Erythroblast (primary cell): ENCODE measurements at places on chromosomes 6 and 20.

DNA sequence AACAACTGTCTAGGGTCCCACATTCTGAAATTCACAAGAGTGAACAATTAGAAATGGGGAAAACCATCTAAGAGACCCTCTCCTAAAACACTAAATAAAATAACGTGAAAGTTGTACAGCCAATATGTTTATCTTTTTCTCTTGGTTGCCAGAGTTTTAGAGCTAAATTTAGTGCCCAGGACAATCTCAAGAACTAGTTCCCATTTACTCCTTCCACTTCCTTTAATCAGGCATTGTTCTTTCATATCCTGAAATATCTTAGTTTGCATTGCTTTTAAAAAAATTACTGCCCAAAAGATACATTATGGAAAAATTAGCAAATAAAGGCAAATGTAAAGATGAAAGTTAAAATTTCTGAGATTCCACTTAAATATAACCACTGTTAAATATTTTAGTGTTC is 33.1 kb upstream of the UBR2 start:
- DNase-seq = no peak

GRCh38 chr6:35243386-35243958 is 16.1 kb upstream of the ZNF76 start:
- no peak for DNase-seq

DNA sequence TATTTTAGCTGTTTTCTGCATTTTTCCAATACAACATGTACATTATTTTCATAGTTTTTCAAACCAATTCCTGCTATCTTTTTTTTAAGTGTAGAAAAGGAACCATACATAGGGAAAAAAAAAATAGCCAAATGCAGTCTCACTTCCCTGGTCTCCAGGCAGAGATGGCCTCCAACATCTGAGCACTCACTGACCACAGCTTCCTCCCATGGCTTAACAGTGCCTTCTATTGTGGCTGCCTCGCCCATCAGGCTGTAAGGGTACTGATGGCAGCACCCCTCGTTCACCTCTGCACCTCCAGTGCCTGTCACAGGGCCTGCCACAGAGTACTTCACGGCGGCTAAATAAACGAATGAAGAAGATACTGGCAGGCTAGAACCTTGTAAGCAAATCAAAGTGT is 591.1 kb downstream of the PTPRT start:
- no peak for DNase-seq

- DNase-seq = no peak
Observed at GRCh38 chr20:4929686-4930397, 71.5 kb downstream of the SLC23A2 start.

- no peak for DNase-seq
Observed at GRCh38 chr6:36715469-36715868, 17.8 kb downstream of the RAB44 start.

DNA sequence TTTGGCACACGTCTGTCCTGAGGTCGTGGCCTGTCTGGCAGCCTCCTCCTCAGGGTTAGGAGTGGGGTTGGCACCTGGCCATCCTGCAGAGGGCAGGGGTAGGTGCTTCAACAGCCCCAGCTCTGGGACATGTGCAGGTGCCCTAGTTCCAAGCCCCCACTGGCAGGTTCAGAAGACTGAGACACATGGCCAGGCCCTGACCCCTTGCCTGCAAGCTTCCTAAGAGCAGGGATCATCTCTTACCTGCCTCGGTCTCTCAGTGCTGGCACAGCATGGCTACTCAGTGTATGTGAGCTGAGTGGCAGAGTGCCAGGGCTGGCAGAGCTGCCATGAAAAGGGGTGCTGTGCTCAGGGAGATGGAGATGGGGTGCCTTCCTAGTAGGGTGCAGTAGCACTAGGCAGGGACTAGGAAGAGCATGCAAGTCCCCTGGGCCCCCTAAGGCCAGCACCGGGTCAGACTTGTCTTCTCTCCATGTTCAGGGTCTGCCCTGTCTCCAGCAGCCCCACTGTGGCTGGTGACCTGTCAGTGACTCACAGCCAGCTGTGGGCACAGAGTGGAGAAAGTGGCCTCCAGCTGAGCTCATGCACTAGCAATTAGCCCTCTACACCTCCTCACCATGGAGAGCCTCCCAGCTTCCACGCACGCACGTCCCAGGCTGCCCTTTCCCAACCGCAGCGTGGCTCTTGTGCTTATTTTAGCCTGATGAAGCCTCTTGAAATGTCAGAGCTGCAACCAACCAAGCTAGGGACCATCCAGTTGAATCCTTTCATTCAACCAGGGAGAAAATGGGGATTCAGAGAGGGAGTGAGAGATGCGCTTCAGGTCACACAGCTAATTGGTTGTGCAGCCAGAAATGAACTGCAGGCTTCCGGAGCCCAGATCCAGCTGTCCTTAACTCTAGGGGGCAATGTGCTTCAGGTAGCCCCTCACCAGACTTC is 116.6 kb downstream of the MRPL14 start:
- no peak for DNase-seq

GRCh38 chr6:139549561-139550070 is 175.2 kb upstream of the CITED2 start:
- no peak for DNase-seq

GRCh38 chr6:70599187-70599586 is 32.5 kb downstream of the SDHAF4 start:
- no peak for DNase-seq

DNA sequence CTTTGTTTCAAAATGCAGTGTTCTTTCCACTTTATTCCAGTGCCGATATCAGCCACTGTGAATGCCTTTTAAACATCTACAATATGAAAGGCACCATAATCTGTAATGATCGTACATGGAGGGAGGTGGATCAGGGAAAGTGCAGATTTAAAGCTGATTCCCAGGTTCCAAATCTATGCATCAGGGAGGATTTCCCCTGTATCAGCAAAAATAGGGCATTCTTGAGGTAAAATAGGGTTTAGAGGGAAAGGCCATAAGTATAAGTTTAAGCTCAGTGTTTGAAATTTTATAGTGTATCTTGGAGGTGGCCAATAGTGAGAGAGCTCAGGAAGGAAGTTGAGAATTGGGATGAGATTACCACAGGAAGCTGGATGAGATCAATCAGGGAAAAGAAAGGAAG is 289.7 kb upstream of the ID4 start:
- no peak for DNase-seq

- peak; percentile 60 for DNase-seq
Observed at GRCh38 chr6:2103765-2104523, 141.5 kb downstream of the GMDS start.

DNA sequence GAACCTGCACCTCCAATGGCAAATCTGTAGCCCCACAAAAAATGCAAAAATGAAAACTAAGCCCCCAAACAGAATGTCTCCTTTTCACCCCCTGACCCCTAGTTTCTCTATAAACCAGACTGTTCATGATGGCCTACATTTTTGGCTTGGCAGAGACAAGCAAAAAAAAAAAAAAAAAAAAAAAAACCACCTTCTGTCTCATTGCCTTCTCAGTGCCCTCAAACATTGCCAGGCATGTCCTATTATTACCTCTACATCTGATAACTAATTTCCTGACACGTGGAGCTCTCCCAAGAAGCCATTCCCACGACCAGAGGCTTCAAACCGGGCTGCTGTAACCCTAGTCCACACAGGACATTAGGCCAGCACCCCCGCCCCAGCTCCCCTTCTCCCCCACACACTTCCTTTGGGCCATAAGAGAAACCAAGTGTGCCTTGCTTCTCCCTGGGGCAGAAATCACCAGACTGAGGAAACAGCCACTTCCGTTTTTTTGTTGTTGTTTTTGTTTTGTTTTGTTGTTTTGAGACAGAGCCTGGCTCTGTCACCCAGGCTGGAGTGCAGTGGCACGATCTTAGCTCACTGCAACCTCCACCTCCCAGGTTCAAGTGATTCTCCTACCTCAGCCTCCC is 65.4 kb downstream of the GPR6 start:
- DNase-seq = no peak

DNA sequence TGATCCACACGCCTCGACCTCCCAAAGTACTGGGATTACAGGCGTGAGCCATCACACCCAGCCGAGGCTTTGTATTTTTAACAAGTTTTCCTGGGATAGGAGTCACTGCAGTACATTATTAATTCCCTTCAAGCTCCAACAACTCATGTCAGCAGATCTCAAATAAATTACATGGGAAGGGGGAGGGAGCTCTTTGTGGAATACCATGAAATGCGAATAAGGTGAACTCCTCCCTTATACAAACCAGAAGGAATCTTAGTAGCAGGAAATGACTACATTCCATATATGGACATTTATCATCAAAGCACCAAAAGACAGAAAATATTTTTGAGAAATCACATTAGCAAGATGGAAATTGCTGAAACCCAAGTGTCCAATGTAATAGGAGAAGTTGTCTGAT is 2.9 kb downstream of the GSS start:
- no peak for DNase-seq

DNA sequence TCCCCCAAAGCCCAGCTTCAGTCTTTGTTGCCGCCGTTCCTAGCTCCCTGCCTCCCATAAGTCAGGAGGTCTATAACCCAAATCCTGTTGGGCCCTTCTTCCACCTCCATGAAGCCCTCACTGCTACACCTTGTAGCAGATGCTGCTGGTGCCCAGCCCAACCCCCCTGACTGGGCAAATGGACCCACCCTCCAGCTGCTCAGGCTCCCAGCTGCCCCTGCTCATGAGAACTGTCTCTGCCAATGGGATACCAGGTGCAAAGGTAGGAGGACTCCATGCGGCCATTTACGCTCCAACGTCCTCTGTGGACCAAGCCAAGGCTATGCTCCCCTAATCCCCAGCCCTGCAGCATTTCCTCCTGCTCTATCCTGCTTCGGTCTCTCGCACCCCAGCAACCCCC is 71.8 kb downstream of the JPH2 start:
- no peak for DNase-seq

GRCh38 chr6:119608994-119609393 is 259.4 kb upstream of the MAN1A1 start:
- no peak for DNase-seq

GRCh38 chr6:6987749-6988148 is 120.0 kb upstream of the RREB1 start:
- no peak for DNase-seq

DNA sequence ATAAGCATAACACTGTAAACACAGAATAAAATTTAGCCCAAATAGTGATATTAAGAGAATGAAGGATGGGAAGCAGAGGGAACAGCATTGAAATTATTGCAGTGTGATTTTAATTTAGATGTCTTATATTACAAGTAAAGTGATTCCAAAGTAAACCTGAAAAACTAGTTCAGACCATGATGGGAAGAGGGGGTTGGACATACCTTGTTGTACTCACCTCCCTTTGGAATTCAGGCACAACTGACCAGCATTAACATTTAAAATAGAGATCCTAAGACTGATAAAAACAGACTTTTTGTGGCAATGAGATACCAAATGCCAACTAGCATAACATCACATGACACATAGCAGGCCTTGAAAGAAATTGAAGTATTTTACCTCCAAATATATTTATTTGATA is 262.6 kb upstream of the PRND start:
- no peak for DNase-seq

DNA sequence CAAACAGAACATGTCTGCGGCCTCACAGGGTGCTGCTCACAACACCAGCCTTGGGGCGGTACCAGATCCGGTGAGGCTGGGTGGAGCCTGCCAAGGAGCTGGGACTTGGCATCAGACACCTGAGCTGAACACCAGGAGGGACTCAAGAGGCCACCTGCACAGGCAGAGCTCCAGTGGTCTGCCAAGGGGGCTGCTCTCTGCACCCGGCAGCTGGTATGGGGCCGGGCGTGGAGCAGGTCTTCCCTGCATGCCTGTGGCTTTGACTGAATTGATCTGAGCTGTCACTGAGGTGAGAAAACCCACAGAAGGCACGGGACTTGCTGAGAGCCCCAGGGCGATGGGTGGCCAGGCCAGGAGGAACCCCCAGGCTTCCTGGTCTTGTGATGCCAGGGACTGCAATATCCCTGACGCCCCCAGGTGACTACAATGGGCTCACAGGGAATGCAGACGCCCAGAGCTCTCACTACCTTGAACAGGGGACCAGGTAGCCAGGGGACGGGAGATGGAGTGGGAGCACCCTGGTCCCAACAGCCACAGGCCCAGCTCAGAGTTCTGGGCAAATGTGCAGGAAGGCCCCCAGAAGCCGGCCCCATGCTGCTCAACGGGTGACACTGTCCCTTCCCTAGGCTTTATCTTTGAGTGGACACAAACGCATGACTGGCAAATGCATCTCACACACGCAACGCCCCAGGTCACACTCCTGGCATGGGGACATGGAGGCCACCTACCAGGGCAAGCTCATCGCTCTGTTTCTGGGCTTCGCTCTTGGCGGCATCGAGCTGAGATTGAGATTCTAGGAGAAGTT is 48.2 kb downstream of the DSTN start:
- no peak for DNase-seq

DNA sequence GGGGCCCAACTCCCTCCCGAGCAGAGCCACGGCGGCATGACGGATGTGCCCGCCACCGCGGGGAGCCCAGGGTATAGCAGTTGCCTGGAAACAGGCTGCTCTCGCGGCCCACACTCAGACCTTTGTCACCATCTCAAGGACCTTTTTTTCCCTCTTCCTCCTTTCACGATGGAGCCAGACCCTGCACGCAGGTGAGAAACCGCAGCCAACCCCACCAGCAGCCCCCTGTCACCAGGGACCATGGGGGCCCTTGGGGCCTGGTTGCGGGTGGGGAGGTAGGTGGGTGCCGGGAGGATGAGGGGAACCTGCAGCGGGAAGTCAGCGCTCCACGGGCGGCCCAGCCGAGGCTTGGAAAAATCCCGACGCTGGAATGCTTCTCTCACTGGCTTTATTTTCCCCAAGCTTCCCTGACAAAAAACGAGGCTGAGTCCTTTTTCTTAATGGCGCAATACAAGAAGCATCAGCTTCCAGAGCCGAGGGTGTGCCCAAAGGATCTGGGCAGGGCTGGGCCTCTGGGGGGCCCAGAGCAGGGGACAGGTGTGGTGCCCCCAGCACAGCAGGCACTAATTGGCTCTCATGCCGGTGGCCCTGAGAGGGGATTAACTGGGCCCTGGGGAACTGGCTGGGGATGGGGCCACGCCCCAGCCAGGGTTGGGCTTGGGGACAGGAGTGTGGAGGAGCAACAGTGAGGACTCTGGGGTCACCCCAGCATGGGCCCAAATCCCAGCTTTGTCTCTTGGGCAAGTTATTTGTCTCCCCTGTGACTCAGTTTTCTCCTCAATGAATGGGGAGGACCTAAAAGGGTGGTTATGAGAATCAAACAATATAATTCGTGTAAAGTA is 23.9 kb downstream of the NOL4L start:
- DNase-seq = no peak

GRCh38 chr20:45779011-45779915 is 12.4 kb downstream of the WFDC3 start:
- peak; percentile 17 for DNase-seq

GRCh38 chr6:89817481-89817880 is 2.1 kb downstream of the MDN1 start:
- DNase-seq = no peak

DNA sequence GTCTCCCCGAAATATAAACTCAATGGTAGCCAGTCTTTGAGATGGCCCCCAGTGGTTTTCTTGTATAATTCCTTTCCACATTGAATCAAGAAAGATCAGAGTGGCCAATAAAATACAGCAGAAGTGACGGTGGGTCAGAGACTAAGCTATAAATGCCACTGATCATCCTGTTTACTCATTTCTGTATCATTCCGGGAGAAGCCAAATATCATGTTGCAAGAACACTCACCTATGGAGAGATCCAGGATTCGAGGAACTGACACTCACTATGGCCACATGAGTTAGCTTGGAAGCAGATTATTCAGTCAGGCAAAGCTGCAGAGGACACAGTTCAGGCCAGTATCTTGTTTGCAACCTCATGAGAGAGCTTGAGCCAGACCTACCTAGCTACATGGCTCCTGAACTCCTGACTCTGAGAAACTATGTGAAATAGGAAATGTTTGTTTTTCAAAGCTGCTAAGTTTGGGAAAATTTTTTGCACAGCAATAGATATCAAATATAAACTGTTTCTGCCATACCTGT is 132.4 kb upstream of the ADGRF1 start:
- DNase-seq = no peak
